ENCODE measurements at places on chromosomes 1 and 21.

DNA sequence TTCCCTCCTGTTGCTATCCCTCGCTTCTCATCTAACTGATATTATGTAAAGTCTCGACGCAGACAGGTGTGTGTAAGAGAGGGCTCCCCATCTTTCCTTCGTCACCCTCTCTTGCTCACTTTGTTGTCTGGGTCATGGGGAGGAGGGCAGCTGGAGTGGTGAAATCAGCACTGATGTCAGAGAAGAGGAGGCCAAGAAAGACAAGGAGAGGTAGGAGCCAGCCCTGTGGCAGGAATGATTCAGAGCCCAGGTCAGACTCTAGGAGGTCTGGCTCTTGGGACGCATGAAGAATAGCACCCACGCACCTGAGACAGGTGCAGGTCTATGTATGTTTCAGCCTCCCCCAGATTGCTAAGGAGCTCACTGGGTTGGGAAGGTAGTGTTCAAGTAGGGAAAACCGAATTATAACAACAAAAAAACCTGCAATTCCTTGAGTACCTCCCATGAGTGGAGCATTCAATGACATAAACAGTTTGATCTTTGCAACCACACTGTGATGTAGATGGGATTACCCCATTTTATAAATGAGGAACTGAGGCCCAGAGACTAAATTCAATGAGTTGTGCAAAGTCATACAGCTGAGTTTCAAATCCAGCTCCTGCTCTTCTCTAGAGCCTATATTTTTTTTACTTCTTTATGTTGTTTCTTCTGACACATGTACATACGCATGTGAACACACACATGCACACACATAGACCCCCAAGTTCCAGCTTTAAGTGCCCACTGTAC lies 10.4 kb downstream of the NUAK2 start:
- no peak for DNase-seq

DNA sequence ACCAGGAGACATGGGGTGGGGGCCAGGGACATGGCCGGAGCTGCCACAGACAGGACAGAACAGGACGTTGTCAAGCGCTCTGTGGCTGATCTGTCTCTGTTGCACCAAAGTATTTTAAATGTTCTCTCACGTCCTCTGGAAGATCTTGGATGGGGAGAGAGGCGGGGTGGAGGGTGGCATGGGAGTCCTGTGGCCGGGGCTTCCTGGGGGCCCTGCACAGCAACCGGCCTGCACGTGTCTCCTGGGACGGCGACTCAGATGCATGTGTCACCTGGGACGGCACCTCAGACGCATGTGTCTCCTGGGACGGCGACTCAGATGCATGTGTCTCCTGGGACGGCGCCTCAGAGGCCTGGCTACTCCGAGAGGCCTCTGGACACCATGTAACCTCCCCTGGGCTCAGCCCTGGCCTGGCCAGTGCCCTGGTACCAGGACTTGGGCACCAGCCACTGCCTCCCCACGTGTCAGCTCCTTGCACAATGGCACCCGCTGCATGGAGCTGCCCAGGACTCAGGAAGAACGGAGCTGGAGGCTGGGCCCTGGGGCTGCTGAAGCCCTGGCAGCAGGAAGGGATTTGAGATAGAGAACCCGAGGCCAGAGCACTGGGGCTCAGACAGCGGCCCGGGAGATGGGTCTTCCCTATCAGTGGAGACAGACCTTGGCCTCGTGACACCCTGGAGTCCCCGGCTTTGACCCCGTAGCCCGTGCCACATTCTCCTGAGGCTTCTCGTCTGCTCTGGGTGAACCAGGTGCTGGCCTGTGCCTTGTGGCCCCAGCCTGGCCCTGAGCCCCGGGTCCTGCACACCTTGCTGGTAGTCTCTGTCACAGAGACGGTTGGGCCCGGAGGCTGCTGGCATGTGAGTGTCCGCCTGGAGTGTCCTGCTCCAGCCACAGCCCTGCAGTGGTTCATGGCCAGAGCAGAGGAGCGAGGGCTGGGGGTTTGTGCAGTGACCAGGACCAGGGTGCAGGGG lies 14.7 kb upstream of the SLC19A1 start:
- DNase-seq: no peak

DNA sequence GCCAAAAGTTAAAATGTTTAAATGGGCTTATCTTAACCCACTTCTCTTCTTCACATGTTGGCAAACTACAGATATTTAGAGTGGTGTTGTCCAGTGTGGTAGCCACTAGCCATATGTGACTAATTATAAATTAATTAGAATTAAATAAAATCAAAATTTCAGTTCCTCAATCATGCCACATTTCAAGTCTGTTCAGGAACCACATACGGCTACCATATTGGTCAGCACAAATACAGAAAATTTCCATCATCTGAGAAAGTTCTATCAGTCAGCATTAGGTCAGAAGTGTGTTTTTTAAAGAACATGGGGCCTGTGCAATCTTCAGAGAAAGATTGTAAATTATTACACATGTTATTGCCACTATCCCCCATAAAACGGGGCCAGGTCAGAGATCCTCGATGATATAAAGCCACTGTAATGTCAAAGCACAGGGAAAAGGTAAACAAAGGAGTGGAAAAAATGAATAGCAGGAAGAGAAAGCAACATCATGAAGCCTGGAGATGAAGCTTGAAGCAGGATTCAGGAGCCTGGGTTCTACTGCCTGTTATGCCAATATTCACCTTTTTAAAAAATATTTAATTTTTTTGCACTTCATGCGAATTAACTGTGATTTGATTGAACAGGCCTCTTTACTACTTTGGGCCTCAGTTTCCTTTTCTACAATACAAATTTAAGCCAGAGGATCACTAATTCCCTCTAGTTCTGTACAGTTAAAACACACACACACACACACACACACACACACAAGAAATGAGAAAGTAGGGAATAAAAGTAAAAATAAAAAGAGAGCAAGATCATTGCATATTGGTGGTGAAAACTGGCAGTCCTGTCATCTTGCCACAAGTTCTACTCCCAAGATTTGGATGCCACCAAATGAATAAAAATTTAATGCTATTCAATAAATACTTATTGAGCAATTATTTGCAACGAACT lies 2.3 kb downstream of the RSBN1 start:
- DNase-seq: peak; percentile 9

DNA sequence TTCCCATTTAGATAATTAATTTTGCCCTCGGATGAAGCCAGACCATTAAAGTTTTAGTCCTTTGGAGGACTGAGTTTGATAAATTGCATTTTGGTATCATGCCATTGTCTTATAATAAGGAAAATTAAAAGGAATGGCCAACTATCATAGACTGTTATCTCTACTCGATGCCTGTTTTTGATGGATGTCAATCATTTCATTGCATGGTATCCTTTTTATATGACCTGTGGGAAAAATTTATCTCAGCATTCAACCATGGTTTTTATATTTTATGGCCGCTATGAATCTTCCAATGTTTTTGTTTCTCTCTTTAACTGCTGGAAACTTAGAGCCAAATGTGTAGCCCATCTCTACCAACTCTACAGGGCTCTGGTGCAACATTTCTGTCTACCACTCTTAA lies 9.9 kb upstream of the CCT8 start:
- DNase-seq: no peak

DNA sequence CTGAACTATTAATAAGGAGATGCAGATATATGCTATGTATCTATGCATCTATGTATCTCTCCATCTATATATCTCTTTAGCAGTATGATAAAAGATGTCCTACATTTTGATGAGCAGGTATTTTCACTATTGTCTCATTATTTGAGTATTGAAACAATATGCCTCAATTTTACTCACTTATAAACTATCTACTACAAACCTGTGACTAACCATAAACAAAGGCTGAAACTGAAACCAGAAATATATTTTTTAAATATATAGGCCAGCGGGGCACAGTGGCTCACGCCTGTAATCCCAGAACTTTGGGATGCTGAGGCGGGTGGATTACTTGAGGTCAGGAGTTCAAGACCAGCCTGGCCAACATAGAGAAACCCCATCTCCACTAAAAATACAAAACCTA lies 22.0 kb downstream of the EIF4G3 start:
- DNase-seq: no peak

- DNase-seq: peak; percentile 55
Observed at GRCh38 chr1:77068013-77068412, 151.2 kb downstream of the PIGK start.

DNA sequence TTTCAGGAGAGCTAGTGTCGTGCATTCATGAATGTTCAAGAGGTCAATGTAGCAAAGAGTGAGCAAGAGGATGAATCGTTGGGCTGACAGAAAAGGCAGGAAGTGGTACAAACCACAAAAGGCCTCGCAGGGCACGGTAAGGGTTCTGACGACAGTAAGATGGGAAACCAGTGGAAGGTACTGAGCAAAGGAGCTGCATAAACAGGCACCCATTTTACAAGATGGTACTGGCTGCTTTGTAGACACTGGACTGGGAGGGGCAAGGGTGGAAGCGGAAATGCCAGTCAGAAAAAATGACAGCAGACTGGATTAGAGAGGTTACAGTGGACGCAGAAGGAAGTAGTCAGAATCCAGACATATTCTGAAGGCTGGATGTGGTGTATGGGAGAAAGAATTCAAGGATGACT lies 123.5 kb downstream of the PTPN14 start:
- DNase-seq: no peak

GRCh38 chr1:207651583-207651982 lies 6.7 kb downstream of the CR1L start:
- no peak for DNase-seq

- no peak for DNase-seq
Observed at GRCh38 chr21:43323244-43324005, 103.5 kb downstream of the SIK1 start.

DNA sequence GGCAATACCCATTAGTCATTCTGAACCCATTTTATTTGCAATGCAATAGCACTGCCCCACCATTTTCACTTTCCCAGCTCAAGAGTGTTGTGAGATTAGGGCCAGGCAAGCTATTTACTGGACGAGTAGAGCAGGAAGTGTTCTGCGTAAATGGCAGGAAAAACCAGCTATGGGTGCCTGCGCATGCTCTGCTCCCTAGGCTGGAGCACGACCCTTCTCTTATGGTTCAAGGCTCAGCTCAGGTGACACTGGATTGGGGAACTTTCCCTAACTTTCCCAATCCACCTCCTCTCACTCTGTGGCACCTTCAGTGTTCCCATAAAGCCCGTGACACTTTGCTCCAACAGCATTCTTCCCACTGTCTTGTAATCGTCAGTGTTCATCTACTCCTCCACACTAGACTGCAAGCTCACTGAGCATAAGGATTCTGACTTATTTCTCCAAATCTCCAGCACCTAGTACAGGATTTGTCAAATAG lies 3.6 kb upstream of the MAN1A2 start:
- no peak for DNase-seq

DNA sequence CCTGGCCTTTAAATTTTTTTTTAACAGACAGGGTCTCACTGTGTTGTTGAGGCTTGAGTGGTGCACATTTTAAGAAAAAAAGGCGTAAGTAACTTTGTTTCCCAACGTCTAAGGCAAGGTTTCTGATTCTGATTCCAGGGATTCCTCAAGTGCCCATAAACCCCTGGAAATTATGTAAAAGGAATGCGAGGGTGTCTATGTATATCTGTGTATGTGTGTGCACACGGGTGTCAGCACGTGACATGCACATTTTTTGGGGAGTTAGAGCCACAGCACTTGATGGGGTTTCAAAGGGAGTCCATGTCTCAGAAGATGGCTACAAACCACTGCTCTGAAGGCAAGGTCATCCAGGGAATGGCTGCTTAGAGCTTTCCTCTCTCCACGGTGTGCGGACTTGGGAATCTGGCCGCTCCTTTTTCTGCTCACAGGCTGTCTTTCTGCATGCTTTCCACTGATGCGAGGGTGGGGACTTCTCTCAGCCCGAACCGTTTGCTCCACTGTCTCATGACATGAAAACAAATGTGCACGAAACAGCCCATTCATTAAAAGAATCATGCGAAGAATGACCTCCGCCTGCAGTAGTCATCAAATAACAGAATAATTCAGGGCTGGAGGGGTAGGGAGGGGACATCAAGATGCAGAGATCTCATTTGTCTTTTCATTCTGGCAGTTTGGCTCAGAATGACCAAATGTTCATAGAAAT lies 18.7 kb upstream of the RERE start:
- no peak for DNase-seq

DNA sequence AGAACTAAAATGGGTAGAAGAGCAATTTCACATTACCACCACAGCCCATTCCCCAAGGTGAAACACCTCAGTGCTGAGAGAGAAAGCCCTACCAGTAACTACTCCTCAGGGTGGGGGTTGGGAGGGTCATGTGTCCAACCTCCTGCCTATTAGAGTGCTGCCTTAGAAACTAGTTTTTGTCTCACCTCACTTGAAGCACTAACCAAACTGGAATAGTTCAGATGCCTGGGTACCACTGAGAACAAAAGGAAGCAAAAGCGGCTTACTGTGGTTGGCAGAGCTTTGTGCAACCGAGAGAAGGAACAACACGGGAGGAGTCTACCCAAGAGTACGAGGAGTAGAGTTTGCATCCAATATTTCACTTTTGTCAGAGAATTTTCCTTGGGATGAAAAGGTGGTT lies 1207.5 kb upstream of the ADGRL2 start:
- DNase-seq: no peak

DNA sequence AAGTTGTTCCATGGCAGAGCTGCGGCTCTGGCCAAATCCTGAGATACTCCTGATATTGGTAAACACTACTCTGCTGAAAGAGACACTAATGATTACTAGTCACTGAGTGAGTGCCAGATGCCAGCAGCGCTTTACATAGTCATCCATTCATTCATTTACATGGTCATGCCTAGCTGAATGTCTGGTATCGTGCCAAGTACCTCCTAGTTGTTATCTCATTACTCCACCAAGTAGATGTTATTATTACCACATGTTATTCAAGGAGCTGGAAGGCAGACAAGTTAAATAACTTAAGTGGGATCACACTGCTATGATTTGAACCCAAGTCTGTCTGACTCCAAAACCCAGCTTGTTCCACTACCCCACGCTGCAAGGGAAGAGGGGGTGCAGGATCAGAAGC lies 4.7 kb downstream of the OLFML2B start:
- no peak for DNase-seq
